ENCODE measurements at places on chromosomes 5 and 9. TPM values are rescaled to one million over a fixed set of nuclear protein-coding genes. Genes with fewer than 3 reads are reported as not detected.
A peak's percentile ranks its signal among the peaks of the same experiment; 100 is the strongest.

DNA sequence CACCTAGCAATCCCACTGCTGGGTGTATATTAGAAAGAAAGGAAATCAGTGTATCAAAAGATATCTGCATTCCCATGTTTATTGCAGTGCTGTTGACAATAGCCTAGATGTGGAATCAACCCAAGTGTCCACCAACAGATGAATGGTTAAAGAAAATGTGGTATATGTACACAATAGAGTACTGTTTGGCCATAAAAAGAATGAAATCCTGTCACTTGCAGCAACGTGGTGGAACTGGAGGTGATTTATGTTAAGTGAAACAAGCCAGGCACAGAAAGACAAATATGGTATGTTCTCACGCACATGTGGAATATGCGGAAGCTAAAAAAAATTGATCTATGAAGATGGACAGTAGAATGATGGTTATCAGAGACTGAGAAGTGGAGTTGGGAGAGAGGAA lies 221.6 kb upstream of the DAP start:
- no peak for DNase-seq

GRCh38 chr5:179786861-179787260 lies 6.9 kb upstream of the LTC4S start:
- DNase-seq: no peak

DNA sequence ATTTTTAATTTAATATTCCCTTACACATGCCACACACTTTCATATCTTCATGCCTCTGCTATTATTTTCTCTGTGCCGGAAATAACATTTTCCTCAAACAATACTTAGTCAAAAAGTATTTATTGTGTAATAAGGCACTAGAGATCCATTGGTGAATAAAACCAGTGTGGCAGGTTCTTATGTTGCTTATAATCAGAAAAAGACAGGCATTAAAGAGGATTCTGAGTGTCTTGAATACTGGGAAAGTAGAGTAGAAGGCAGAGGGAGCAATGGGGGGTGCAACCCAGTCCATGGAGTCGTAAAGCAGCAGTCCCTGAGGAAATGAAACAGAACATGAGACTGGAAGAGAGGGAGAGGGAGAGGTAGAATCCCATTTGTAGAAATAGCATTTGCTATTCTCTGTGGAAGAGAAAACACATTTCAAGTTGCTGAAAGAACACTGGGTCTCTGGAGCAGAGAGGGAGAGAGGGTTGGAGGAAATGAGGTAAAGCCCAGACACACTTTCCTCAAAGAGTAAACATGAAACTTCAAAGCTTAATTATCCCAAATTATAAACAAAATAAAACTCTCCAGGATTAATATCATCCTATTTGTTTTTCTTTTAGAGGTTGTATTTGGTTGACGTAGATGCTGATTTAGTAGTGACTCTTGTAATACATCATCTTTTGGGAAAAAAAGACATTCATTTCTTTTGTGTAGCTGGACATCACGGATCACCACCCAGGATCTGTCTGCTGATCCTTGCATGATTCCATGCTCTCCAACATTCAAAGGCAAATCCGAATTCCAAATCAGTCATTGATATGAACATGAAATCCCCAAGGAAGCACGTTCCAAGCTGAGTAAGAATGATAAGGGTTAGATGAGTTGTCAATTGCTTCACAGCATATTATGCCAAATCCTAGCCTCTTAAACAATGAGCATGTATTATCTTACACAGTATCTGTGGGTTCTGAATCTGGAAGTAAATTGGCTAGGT lies 37.4 kb upstream of the GRAMD2B start:
- DNase-seq: peak; percentile 89

GRCh38 chr5:31442058-31442745 lies 89.7 kb downstream of the DROSHA start:
- DNase-seq: no peak

DNA sequence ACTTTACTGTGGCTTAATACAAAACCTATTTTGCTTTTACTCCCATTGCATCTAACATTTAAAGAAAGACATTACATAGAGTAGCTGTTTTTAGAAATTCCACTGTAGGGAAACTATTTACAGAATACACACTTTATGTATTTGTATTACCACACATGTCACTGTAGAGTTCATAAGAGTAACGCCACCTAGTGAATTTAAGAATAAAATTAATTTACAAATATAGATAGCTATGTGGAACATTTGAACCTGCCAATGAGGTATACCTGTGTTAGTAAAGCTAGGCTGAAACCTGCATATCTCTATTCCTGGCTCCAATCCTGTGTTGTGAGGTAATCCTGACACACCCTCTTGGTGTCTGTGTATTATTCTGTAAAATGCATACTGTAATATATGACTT lies 234.4 kb downstream of the MAST4 start:
- no peak for DNase-seq

GRCh38 chr5:38249301-38249700 lies 9.1 kb upstream of the EGFLAM start:
- no peak for DNase-seq

DNA sequence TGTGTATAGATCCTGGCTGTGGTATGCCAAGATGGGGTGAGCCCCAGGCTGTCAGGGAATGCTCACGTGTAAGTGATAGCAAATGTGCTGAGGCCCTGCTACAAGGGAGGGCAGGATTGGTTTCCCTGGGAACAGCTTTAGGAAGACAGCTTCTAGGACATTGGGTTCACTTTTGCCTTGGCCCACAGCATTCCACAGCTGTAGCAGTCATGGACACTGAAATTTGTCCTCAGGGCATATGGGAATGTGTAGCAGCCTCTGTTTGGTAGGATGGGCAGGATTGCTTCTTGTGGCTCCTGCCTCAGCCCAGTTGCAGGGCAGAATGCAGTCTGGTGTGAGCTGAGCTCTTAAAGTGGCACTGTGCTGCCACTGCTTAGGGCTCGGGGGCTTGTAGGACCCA lies 1061.7 kb upstream of the WWC1 start:
- no peak for DNase-seq

DNA sequence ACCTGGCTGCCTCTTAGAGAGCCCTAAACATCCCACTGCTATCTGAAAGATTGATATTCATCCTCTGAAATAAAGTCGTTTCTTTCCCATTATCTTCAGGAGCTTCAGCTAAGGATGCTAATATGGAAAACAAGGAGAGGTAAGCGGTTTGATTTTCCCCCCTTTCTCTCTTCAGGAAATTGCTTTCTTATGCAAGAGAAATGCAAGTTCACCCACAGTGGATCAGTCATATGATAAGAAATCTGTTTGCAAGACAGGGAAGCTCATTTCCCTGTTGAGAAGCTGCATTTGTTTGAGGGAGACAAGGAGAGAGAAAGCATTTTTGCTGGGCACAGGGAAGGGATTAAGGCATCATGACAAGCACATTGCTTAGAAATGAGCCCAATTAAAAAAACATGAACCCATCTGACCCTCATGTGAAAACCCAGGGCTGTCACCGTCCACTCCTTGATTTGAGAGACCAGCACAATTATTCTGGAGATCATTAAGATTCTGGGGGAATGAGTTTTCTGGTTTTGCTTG lies 53.7 kb upstream of the BOD1 start:
- DNase-seq: no peak

- peak; percentile 38 for DNase-seq
These were observed 36.0 kb downstream of the PRDM6 start for GRCh38 chr5:123124859-123125595.

- DNase-seq: no peak
These were observed 145.3 kb downstream of the PLK2 start for GRCh38 chr5:58314356-58315210.

GRCh38 chr9:87655731-87656130 lies 70.2 kb upstream of the CTSL start:
- no peak for DNase-seq

DNA sequence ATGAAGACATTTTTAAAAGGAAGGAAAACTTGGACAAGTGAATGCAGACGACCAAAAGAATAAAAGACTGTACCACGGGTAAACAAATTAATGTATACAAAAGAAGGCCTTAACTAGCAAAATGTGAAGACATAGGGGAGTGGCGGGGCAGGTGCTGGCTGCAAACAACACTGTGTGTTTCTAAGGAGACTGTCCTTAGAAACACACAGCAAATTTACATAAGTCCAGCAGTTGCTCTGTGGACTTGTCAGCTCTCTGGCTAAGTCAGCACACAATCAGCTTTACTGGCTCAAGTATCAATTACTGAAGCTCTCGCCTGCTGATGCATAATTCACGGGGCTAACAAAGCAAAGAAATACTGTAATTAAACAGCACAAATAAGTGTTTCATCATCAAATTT lies 24.8 kb downstream of the PTBP3 start:
- no peak for DNase-seq

- no peak for DNase-seq
These were observed 32.7 kb upstream of the TLR4 start for GRCh38 chr9:117671468-117671867.

- no peak for DNase-seq
These were observed 58.2 kb downstream of the CRB2 start for GRCh38 chr9:123414204-123414603.

DNA sequence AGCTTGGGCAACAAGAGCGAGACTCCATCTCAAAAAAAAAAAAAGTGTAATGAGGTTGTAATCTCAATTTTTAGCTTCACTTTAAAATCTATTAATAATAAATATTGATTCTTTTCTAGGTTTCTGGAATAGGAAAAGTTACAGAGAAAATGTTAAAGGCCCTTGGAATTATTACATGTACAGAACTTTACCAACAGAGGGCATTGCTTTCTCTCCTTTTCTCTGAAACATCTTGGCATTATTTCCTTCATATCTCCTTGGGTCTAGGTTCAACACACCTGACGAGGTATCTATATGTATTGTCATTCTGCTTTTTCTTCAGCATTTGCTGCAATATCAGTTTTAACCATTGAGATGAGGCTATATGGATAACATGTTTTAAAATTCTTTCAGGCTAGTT lies 26.6 kb upstream of the ANKDD1B start:
- DNase-seq: no peak

DNA sequence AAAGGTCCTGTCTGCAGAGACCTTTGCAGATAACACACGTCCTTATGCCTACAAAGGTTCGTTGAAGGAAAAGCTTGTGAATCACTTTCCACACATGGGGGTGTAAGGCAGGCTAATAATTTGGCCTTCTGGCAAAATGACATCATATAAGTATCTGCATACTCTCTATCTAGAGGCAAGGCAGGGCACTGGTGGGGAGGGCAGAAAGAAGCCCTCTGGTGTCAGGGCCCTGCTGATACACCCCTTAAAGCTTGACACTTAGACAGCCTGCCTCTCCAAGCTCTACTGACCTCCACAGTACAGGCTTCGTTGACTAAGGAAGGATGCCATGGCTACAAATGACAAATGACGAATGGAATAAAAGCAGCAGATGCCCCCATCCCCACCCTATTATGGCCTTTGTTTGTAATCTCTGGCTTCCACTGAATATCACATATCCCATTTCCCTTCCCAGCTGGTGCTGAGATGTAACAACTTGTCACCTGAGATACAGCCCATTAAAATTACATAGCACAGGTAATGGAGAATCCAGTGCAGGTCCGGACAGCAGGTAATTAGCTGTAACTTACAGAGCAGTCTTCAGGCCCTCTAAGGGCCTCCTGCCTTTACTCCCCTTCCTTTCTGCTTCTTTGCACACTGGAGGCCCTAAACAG lies 76.9 kb upstream of the IFNK start:
- no peak for DNase-seq

DNA sequence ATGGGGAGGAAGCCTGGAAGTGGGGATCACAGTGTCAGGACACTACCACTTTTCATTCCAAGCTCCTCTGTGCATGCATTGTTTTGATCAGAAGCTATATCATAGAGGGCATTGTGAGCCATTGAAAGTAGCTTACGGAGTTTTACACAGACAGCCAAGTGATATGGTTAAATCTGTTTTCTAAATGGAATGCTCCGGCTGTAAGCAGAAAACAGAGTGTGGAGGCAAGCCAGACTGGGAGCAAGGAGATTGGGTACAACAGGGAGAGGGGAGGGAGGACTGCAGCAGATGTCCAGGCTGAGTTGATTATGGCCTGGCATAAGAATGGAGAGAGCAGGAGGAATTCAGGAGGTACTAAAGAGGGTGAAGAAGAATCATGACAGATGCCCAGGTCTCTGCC lies 15.5 kb upstream of the SOWAHA start:
- DNase-seq: no peak

DNA sequence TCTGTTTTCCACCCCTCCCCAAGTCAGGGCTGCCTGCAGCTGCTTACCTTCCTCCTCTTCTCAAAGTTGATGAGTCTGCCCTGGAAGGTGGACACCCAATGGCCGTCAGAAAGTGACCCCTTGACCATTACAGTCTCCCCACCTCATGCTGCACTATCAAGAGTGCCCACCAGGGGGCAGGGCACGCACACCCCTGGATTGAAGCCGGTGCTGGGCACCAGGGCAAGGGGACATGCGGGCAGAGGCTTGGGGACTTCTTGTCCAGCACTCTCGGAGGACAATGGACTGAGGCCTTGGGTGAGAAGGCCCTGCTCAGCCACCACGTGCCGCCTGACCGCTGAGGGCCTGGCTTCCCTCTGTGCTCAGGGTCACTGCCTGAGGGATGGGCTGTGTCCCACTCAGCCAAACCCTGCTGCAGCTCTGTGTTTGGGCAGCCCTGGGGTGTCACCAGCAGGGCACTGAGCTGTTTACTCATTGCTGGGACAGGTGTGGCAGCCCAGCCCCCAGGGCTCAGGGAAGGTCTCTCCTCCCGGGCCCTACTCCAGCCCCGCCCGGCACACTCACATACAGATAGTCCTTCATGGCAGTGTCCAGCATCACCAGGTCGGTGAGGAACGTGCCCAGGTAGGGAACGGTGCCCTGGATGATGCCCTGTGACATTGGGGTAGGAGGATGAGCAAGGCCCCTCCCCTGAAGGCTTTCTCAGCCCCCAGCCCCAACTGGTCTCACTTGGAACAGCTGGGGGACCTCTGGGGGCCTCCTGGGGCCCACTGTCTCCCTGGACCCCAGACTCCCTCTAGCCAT lies 17.7 kb downstream of the RALGDS start:
- peak; percentile 72 for DNase-seq

GRCh38 chr5:174607916-174608315 lies 116.5 kb upstream of the MSX2 start:
- DNase-seq: no peak

- peak; percentile 83 for DNase-seq
These were observed 29.9 kb upstream of the PRSS3 start for GRCh38 chr9:33765411-33765810.

GRCh38 chr5:96743065-96743768 lies 64.5 kb downstream of the ERAP1 start:
- DNase-seq: no peak

IL4 gene
- total RNA-seq: not detected

PCDHGC5 gene
- total RNA-seq: not detected

PLAC8L1 gene
- not detected for total RNA-seq

CCL27 gene
- total RNA-seq: 0.44 TPM

MCIDAS gene
- total RNA-seq: 1.1 TPM

SPINK6 gene
- total RNA-seq: not detected

Data from PC-9 (cell line).